IPS-NIHi11 (cell line): ENCODE measurements at places on chromosomes 7 and 10.
A peak's percentile ranks its signal among the peaks of the same experiment; 100 is the strongest.

GRCh38 chr10:5314840-5315239 lies 49.9 kb upstream of the UCN3 start:
- no peak for DNase-seq

DNA sequence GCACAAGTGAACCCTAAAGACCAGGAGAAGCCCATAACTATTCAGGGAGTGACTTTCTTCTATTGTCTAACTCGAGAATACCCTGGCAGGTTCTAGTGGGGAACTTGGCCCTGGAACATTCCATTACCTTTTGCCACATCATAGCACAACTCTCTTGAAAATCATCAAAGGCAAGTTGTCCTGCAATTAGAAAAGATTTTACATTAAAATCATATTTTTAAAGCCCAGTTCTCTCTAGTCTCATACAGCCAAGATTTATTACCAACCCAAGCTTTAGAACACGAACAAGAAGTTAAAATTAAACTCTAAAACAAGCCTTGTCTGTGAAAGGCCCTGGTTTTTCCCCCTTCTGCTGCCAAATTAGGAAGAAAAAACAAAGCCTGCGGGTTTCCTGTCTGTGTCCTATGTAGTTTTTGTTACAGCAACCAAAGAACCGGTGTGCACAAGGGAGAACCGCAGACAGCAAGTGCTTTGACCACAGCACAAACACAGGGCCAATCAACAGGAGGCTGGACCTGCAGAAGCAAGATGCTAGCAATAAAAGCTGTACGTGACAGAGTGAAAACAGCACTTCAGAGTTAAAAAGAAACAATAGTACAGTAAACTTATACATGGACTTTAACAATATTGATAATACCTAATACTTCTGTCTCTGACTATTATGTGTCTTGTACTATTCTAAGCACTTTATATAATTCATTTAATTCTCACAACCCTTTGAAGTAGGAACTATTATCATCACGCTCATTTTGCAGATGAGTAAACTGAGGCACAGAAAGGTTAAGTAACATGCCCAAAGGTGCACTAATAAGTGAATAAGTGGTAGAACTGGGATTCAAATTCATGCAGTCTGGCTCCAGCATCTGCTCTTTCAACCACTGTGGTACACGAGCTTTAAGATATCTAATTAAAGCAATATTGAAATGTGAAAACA lies 65.8 kb downstream of the STK17A start:
- no peak for DNase-seq

- no peak for DNase-seq
Observed at GRCh38 chr10:97921581-97922021, 72.0 kb downstream of the GOLGA7B start.

DNA sequence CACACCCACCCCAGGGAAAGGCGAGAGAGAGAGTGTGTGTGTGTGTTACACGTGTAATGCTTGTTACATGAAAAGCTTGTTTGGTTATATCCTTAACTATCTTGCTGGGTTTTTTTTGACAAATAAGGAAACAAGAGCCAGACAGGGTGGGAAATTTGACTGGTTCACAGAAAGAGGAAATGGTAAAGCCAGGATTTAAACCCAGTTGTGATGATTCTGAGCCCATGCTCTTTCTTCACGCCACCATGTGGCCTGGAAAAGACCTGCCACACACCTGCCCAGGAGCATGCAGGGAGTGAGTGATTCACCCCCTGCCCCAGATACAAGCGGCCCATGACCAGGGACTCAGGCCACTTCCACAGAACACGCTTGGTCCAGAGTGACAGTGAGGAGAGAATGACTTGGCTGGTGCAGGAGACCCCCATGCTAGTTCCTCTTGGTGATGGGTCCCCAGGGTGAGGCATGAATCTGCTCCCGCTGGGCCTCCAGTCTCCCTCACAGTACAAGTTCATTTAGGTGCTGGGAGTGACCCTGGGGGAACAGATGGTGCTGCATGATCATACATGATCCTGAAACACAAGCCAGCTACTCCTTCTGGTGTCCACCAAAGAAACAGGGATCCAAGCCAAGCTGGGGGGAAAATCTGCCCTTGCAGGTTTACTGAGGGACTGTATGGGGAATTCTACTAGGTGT lies 21.0 kb upstream of the EIF5AL1 start:
- peak; percentile 27 for DNase-seq

- peak; percentile 56 for DNase-seq
Observed at GRCh38 chr7:2478399-2478785, 2.2 kb upstream of the GRIFIN start.

DNA sequence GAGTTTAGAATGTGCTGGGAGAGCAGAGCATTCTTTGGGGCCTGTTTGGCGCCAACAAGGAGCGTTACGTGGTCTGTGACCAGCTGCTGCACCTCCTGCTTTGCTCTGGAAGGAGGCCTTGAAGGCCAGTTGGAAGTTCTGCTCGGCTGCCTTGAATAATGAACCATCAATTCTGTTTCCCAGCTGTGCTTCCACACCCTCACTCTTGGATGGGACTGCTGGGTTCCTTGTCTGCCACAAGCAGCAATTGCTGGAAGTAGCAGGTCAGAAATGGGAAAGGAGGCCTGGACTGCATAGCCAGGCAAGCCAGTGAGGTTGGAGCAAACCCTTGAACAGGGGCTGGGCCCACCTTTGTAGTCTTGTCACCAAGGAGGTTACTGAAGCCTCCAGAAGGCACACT lies 86.6 kb upstream of the INSYN2A start:
- no peak for DNase-seq

GRCh38 chr7:82932516-82932915 lies 230.2 kb downstream of the PCLO start:
- DNase-seq, result no peak

DNA sequence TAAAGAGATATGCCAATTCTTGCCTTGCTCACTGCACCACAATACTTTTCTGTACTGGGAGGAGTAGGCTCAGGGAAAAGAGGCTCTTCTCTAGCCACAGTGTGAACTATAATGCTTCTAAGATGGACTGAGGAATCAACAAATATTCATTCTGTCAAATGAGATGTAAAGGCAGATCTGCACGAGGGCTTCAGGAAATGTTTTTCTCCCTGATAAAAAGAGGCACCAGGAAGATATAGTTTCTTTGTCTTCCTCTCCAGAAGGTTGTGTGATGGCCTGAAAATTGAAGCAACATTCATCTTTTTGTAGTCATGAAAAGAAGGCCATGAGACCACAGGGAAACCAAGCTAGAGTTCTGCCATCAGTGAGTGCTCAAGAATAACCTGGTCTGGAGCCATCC lies 79.1 kb upstream of the NME8 start:
- no peak for DNase-seq

- DNase-seq, result peak; percentile 75
Observed at GRCh38 chr7:31735991-31736982, 49.3 kb downstream of the PPP1R17 start.

DNA sequence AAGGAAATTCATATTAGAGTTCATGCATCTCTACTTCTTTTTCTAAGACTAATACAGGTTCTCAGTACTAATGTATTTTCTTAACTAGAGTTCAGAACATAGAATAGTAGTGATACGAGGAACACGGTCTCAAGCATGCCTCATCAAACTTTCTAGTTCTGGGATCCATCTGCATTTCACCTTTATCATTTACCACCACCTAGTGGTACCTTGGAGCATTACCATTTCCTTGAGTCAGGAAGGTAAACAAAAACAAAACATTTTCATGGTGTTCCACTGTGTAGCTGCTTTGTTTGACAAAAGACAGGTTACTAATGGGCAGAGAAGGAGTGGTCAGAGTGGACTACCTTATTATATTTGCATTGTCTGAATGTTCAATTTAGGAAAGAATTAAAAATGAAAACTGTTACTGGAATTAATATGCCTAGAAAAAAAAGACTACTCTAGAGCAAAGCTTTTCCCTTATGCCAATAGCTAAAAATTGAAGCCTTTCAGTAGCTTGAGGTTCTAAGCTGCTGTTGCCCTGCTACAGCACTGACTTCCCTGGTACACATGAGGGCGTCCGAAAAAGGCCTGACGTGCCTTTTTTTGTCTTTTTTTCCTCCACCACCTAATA lies 44.5 kb downstream of the STARD3NL start:
- peak; percentile 56 for DNase-seq

GRCh38 chr7:45400680-45401079 lies 173.5 kb upstream of the ADCY1 start:
- DNase-seq, result no peak

DNA sequence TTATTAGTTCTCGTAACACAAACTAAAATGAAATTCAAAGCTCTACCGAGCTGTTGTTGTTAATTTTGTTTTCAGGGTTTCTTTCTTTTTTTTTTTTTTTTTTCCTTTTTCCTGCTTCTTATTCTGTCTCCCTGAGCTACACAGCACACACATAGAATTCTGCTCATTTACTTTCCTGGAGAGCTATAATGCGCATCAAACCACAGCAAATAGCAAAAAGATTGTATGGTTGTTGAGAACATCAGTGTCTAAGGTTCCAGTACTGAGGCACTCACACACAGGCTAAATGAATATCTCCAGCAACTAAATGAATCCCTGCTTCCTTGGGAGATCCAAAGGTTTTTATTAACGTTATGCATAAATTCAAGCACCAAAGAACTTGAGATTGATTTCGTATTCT lies 418.3 kb downstream of the PLXDC2 start:
- no peak for DNase-seq

DNA sequence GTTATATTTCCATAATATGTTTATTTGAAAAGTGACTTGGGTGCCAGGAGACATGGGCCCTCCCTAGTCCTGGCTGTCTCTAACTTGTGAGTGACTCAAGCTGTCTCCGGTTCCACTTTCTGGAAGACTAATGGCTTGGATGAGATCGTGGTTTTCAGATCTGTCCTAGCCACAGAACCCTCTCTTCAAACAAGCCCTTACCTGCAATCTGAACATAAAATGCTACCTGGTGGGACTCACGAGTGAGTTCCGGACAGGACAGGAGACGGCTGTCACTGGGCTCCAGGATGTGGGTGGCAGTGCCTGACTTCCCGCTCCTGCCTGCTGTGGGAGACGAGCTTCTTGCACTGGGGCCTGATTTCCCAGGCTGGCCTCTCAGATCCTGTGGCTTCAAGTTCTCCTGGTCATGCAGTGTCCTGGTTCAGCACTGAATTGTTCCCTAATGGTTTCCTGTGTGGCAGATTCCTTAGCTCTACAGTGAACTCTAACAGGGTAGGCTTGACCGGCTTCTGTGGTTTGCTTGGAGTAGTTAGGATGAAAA lies 26.0 kb upstream of the PFKFB3 start:
- DNase-seq, result no peak

- DNase-seq, result no peak
Observed at GRCh38 chr10:31866118-31866670, 62.4 kb downstream of the ARHGAP12 start.

- no peak for DNase-seq
Observed at GRCh38 chr10:26368463-26368862, 69.7 kb upstream of the APBB1IP start.

DNA sequence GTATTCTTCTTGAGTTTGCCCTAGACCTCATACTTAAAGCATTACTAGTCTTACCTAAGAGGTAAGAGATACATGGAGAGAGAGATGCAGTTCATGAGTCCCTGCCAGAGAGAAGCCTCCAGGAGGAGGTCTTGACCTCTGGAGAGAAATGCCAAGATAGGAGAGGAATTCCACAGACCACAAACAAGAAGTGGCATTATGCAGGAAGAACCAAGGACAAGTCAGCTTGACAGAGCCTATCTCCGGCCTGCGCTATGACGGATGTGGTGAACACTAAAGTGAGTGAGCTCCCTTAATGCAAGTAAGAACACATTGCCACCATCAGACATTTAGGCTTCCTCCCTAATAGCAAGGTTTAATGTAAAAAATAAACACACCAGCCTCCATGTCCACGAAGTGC lies 27.9 kb upstream of the COL1A2 start:
- DNase-seq, result no peak

GRCh38 chr7:82335927-82336326 lies 107.7 kb downstream of the CACNA2D1 start:
- peak; percentile 18 for DNase-seq

- DNase-seq, result no peak
Observed at GRCh38 chr7:112622159-112622715, 141.4 kb downstream of the LSMEM1 start.

DNA sequence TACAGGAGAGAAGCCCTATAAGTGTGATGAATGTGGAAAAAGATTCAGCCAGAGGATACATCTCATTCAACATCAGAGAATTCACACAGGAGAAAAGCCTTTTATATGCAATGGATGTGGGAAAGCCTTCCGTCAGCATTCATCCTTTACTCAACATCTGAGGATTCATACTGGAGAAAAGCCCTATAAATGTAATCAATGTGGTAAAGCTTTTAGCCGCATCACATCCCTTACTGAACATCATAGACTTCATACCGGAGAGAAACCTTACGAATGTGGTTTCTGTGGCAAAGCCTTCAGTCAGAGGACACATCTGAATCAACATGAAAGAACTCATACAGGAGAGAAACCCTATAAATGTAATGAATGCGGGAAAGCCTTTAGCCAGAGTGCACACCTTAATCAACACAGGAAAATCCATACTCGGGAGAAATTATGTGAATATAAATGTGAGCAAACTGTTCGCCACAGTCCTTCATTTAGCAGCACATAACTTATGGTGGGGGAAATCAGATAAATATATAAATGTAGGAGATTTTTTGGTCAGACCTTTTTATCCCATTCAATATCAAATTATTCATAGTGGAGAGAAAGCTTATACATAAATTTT lies 12.1 kb upstream of the MRPS17 start:
- no peak for DNase-seq

- no peak for DNase-seq
Observed at GRCh38 chr7:78296046-78296597, 497.5 kb downstream of the PHTF2 start.

GRCh38 chr7:105578496-105578895 lies 2.8 kb downstream of the EFCAB10 start:
- no peak for DNase-seq
